Activated CD4-positive, CD25-positive, alpha-beta regulatory T cell (primary cell): ENCODE measurements at places on chromosomes 7 and 10.

GRCh38 chr10:27541796-27542729 lies 38.0 kb downstream of the RAB18 start:
- DNase-seq = no peak

DNA sequence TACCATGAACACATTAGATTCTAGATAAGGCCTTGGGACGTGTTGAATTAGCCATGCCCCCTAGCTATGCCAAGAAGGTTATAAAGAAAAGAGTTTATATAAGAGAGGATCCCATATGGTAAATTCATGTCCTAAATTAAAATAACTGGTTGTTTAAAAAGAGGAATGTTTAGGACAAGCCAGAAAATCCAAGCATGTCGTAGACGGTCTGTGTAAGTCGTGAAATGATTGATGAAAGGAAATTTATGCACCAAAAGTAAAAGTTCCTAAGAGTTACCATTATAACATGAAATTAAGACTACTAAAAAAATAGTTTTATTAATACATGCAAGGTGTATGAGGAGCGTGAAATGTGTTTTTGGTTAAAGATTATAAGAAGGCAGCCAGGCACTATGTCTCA lies 624.9 kb downstream of the ARL4A start:
- DNase-seq = no peak

DNA sequence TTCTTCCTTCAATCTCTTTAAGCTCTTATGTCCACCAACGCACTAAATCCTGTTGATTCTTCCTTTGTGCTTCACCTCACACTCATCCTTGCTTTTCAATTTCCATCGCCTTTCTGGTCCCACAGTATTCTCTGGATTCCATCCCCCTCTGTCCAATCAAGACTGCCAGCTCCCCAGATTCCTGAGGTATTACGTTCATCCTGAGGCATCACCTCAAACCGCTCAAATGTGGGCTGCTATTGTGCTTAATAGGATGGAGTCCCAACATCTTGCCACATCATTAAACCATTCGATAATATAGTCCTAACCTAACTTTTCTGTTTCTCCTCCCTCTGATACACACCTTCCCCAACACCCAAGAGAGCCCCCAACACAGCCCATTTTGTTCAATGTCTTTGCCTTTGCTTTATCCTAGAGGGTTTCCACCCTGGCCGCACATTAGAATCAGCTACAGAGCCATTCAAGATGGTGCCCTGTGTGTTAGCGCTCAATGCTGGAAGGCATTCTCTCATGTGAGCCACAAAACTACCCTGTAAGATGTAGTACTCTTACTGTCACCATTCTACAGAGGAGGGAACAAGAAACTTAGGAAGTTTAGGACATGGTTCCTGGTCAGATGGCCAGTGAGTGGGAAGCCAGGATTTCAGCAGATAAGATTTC lies 79.5 kb upstream of the LEP start:
- no peak for DNase-seq

- no peak for DNase-seq
Measured at GRCh38 chr10:11175823-11176243, 158.2 kb downstream of the CELF2 start.

DNA sequence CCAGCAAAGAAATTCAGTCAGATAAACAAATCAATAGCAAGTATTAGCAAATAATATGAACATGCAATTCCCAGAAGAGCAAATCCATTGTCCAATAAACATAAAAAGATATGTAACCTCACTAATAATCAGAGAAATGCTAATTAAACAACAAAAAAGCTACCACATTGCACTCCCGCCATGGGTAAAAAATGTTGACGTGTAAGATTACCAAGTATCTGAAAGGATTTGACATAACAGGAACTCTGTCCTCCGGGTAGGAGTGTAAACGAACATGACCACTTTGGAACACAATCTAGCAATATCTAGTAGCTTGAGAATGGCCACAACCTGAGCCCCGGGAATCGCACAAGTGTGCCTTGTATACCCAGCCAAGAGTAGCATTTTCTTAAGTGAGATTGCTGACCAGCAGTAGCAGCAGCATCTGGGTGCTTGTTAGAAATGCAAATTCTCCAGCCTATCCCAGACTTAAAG lies 31.6 kb downstream of the DYDC1 start:
- DNase-seq = no peak

- DNase-seq = no peak
Measured at GRCh38 chr7:71972534-71972933, 439.6 kb downstream of the CALN1 start.

DNA sequence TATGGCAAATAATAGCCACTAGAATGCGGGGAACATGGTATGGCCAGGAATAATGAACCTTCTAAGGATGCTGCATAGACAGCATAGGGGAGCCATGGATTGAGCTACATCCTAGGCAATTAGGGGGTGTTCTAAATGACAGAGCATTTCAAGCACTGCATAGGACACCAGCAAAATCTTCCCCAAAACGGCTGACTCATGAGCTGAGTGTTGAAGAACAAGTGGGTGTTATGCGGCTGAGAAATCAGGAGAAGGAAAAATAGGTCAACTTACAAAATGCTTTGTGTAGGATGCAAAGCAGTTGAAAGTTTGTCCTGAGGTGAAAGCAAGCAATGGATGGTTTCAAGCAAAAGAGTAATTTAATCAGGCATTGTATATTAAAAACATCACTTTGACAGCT lies 1023.5 kb upstream of the C7orf33 start:
- no peak for DNase-seq

DNA sequence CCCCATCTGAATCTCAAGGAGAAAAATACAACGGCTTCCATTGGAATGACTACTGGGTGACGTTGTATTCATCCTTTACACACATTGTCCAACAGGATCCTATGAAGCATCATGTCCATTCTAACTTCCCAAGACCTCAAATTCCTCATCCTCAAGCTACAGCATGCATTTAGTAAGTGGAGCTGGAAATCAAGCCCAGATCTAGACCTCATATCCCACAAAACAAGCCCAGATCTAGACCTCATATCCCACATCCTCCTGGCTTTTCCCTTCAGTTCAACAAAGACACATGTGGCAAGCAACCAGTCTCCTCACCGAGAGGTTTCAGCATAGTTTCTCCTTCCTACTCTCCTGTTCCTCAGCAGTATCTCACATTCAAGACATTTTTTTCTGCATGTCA lies 12.2 kb downstream of the IGF2BP3 start:
- no peak for DNase-seq

DNA sequence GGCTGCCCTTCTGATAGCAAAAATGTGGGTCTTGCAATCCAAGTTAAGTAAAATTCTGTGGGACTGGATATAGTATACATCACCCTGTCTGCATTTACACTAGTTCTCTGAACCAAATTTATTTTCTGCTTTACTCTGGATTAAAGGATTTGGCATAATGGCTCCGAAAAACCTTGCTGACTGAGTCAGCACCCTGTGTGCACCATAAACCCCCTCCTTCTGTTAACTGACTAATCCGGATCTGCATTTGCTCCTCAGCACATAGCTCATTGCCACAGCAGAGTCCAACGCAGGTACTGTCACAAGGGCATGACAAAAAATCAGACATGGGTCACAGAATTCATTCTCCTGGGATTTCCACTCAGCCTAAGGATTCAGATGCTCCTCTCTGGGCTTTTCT lies 1.3 kb downstream of the OR2A5 start:
- no peak for DNase-seq

- DNase-seq = no peak
Measured at GRCh38 chr7:111975346-111975745, 230.9 kb downstream of the DOCK4 start.

- no peak for DNase-seq
Measured at GRCh38 chr10:132129431-132129830, 57.3 kb upstream of the DPYSL4 start.

GRCh38 chr7:87853237-87853864 lies 22.8 kb downstream of the SLC25A40 start:
- no peak for DNase-seq

DNA sequence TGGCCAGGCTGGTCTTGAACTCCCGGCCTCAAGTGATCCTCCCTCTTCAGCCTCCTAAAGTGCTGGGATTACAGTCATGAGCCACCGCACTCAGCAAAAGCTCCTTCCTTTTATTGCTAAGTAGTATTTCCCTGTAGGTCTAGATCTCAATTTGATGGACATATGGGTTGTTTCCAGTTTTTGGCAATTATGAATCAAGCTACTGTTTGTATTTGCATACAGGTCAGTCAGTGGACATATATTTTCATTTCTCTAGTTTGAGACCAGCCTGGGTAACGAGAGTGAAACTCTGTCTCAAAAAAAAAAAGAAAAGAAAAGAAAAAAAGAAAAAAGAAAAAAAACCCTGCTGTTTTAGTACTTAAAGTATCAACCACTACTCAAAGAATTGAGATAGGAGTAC lies 6.4 kb upstream of the PRKRIP1 start:
- no peak for DNase-seq

GRCh38 chr10:113099431-113100183 lies 149.6 kb downstream of the TCF7L2 start:
- no peak for DNase-seq
